Posterior vena cava (tissue), 2 donors: ENCODE measurements at places on chromosomes 13 and 19. TPM values are rescaled to one million over a fixed set of nuclear protein-coding genes. Genes with fewer than 3 reads are reported as not detected.

The ZNF256 gene
- 6.6 TPM for total RNA-seq

The NLRP5 gene
- not detected for total RNA-seq

DNA sequence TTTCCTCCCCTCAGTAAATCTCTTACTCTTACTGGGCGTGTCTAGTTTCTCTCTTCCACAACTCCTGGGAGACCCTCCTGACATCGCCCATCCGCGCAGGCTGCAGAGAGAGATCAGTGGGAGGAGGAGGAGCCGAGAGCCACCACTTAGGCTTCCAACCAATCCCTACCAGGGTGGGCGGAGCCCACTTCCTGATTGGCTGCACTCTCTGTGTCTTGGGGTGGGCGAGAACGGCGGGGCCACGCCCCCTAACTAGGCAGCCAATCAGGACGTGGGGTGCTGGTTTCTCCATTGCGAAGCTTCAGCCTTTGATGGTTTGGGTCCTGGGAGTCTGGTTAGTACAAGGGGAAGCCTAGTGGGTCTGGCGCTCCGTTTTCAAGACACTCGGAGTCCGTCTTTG is at the start of gene PMIS2:
PMIS2 (plus strand) TSS at position 326 of the 400 bp plus-strand sequence. CDS start 87 bp downstream, outside the sequence.
- DNase-seq, result no peak

DNA sequence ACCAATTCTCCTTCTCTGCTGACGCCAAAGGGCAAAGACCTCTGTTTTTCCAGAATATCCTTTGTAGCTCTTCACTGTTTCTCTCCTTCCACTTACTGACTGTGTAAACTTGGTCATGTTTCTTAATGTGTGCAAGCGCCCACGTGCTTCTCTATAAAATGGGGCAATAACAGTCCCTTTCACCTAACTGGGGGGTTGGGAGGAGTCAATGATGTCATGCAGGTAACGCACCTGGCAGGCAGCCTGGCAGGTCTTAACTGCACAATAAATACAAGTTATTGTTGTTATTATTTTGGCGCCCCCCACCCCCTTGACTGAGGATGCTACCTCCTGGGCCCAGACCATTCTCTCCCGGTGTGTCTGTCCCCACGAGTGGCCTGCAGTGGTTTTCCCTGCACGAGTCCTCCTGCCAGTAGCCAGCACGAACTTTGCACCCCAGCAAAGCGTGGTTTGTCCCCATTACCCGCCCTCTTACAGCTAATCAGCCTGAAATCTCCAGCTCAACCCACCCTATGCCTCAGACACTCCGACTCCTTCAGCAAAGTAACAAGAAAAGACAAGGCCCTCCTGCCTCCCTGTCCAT is 5.3 kb downstream of the SBSN start:
- no peak for DNase-seq
